Cerebellar nuclear complex (tissue), 1 donor: ENCODE measurements at places on chromosomes 4 and X.

GRCh38 chr4:71141125-71141524, 147.7 kb downstream of the DCK start:
- DNase-seq: no peak

DNA sequence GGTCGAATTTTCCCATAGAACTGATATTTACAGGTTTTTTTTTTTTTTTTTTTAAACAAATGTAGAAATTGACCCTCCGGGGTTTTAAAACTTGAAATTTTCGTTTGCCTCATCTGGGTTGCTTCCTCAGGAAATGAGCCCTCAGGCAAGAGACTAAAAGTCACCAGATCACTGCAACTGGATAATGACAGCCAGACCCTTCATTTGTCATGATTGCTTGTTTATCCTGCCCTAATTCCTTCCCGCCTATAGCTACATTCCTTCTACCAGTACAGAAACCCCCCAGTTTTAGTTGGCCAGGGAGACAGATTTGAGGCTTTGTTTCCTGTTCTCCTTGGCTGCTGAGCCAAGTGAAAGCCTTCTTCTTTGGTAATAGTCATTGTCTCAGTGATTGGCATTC, 44.0 kb upstream of the IGFBP7 start:
- no peak for DNase-seq

DNA sequence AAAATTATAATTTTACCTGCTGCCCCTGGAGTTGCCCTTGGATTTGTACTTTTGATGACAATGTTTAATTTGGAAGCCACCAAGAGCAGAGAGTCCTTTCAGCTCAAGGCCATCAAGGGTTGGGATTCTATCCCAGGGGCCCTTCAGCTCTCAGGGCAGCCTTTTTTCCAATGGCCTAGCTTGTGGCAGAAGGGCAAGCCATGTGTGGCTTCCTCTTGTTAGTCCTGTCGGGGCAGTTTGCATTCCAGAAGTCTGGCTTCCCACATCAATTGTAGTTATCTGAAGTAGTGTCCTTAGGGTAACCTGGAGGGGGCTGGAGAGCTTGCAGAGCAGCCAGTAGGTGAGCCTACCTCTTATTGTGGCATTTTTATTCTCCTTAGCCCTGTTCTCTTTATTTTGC, 569.4 kb downstream of the TRAM1L1 start:
- no peak for DNase-seq

DNA sequence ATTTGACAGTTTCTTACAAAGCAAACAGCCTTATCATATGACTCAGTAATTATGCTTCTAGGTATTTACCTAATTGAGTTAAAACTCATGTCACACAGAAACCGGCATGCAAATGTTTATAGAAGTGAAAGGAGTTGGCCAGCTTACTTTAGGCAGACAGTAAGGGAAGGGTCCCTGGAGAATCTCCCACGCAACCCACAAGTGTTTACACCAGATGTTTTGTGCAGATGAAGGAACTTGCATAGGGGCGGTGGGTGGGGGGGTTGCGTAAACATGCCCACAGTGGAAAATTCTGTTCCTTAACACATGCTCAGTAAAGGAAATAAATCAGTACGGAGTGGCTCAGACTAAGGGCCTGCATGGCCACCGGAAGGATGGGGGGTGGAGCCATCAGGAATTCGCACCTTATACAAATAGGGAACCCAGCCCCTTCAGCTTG, 330.5 kb upstream of the AADAT start:
- DNase-seq: no peak

DNA sequence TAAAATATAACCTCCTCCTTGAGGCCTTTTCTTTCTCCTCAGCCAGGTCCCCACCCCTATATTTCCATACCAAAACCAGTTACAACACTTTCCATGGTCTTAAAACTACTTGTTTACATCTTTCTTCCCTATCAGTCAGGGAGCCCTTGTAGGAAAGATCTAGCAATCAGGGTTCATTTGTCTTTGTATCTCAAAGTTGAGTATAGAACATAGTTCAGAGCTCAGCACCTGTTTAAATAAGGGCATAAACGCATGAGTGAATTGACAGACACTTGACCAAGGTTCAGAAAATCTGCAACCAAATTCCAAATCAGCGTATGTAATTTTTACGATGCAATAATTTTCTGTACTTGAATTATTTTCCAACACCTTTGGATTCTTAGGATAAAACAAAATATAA, 352.2 kb upstream of the MAGEB16 start:
- no peak for DNase-seq

DNA sequence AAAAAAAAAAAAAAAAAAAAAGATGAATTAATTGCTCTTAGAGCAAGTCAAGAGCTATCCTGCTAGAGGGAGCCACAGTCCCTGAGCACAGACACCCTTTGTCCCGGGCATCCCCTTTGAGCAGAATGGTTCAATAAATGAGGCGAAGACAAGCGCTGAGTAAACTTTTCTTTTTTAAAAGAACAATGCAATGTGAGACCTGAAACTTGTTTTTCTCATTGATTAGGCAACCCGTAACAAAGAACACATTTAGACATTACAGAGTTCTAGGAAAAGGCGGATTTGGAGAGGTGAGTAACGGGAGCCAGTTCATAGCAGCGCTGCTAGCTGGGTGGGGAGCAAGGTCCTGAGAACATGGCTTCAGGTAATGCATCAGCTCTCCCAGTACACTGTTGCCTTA, 46.1 kb downstream of the GRK4 start:
- no peak for DNase-seq

DNA sequence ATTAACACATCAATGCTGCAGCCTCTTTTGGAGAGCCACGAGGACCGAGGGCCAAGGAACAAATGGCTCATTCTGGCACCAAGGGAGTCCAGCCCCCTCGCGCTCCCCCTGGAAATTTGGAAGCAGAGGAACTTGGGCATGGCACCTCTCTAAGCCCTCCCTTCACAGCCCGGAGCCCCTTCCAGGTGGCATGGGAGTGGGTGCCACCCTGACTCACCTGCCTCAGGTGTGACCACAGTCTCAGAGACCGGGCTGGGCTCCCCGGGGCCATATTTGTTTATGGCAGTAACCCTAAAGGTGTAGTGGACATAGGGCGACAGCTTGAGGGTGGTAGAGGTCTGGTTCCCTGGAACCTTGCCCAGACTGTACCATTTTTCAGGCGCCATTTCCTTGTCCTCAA, 18.8 kb downstream of the L1CAM start:
- DNase-seq: no peak

DNA sequence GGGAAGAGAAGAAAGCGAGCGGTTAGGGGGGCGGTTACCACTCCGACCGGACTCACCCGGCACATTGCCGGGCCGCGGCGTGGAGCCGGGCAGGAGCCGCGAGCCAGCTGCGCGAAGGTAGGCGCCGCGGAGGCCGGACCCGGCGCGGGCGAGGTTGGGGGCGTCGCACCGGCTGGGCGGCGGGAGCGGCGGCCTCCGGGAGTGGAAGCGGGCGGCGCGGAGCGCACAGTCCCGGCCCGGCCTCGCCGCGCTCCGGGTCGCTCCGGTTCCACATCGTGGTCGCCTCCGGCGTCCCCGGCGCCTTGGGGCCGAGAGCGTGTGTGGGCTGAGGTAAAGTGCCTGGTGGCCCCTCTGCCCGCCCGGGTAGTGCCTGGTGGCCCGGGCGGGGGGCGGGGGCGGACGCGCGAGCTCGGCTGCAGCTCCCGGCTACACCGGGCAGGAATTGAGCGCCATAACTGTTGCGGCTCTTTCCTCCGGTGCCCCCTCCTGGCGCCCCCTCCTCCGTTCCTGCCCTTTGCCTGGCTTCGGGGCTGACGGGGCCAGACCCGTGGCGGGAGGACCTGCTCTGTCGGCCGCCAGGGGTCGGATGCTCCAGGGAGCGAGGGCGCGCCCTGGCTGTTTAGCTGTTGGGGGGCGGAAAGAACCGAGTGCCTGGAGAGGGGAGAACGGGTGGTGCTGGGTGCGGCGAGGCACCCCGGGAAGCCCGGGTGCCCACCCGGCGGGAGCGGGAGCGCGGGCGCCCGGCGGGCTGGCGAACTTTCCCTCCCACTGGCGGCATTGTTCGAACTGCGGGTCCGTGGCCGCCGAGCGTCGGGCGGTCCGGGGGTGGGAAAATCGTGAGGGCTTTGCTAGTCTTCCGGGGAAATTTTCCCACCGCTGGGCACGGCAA, 626 bp downstream of the JADE3 start:
- DNase-seq: no peak

GRCh38 chrX:148380650-148381561, 119.5 kb upstream of the AFF2 start:
- no peak for DNase-seq

DNA sequence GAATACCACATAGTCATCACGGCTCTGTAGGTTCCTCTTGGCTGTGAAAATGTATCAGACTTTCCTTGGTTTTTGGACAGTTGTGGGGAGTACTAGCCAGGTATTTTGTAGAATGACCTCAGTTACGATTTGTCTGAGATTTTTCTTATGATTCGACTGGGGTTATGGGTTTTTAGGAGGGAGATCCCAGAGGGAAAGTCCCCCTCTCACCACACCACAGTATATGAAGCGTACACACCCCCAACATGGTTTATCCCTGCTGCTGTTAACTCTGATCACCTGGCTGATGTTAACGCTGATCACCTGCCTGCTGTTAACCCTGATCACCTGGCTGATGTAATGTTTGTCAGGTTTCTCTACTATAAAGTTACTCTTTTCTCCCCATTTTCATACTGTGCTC, 72.6 kb downstream of the ANAPC4 start:
- no peak for DNase-seq

GRCh38 chr4:123284168-123284567, 112.4 kb upstream of the SPRY1 start:
- DNase-seq: no peak

- DNase-seq: peak; percentile 48
These were observed 288.3 kb downstream of the CHIC1 start for GRCh38 chrX:73851014-73852009.
